ENCODE measurements at places on chromosomes 2 and 18. TPM values are rescaled to one million over a fixed set of nuclear protein-coding genes. Genes with fewer than 3 reads are reported as not detected.

CNDP2 gene
- polyA plus RNA-seq: 41.0 TPM

FRZB gene
- polyA plus RNA-seq: 2.8 TPM

GRCh38 chr2:165197346-165197745, 6.5 kb downstream of the SCN3A start:
- DNase-seq: no peak

- no peak for DNase-seq
These were observed 16.2 kb downstream of the SLC25A52 start for GRCh38 chr18:31744321-31745067.

- no peak for DNase-seq
These were observed 423.7 kb upstream of the ZNF804A start for GRCh38 chr2:184174493-184175104.

- DNase-seq: no peak
These were observed 38.2 kb downstream of the SOX11 start for GRCh38 chr2:5730386-5730785.

GRCh38 chr18:69978732-69979715, 31.4 kb upstream of the CD226 start:
- DNase-seq: no peak
